AG04450 (cell line): ENCODE measurements at places on chromosomes 6 and 20.

GRCh38 chr6:166911248-166911677, 45.1 kb downstream of the RNASET2 start:
- no peak for DNase-seq

DNA sequence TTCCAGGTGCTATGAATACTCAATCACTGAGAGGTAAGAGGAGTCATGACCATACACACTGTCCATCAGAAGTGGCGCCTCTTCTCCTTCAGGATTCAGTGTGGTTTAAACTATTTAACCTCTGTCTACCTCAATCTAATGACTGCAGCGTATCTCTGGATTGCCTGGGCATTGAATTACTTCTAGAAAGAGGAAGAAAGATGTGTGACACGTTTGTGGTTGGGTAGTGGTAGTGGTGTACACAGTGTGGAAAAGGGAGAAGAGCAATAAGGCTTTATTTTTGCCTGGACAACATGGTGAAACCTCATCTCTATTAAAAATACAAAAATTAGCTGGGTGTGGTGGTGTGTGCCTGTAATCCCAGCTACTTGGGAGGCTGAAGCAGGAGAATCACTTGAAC, 38.0 kb upstream of the ECHDC1 start:
- DNase-seq, result no peak

DNA sequence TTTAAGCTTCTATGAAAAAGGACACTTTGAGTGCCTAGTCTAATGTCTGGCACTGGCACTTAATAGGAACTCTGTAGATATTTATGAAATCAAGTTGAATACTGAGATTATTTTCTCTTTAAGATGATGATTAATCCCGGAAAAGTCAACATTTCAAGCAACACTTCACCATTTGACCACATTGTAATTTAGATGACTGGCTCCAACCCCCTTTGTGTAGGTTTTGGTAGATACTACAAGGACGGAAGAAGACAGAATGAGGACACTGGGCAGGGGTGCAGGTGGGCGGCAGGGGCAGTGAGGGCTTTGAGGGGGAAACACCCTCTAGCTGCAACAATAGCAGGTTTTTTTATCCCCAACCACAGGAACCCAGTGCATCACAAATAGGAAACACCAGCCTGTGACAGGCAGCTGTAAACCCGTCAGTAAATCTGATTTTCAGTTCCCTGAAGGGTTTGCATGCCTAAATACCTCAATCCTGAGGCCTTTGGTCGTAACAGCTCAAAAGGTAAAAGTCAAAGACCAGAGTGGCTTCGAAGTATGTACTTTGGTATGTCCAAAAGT, 4.6 kb downstream of the DTNBP1 start:
- no peak for DNase-seq

- no peak for DNase-seq
Measured at GRCh38 chr6:22300273-22300998, 3.6 kb upstream of the PRL start.

DNA sequence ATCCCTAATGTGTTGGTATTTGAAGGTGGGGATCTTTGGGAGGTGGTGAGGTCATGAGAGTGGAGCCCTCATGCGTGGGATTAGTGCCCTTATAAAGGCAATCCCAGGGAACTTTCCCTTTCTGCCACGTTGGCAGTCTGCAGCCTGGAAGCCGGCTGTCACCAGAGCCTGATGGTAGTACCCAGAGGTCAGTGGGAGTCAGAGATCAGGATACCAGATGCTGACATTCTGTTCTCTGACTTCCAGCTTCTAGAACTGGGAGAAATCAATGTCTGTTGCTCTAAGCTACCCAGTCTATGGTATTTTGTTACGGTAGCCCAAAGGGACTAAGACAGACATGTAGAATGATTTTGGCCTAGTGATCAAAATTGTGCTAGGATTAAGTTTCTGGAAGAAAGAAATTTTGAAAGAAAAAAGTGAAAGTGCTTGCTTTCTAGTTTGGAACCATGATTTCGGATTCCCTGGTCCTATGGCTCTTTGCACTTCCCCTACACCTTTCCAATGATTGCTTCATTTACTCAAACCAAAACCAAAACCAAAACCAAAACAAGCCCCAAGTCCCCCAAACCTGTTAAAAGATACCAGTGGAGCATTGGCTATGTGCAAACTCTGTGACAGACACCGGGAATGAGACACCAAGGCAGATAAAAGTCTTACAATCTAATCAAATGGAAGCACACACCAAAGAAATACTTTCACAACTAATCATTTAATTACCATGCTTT, 173.7 kb upstream of the ZNF217 start:
- DNase-seq, result no peak

- peak; percentile 70 for DNase-seq
Measured at GRCh38 chr6:121549736-121550135, 114.3 kb downstream of the GJA1 start.
